ENCODE measurements at places on chromosomes 16 and 17.
A peak's percentile ranks its signal among the peaks of the same experiment; 100 is the strongest.

DNA sequence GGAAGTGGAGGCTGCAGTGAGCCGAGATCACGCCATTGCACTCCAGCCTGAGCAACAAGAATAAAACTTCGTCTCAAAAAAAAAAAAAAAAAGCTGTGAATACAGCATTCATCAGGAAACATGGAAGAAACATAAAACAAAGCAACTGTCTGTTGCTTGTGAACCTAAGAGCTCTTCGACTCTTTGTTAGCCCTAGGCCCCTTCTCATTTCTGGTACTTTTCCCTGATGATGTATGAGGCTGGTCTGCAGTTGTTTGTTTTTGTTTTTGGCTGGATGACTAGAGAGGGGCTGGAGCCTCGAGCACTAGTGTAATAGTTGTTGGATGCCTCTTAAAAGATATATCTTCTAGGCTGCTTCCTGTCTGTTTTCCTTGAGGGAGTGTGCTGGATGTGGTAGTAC is 113.5 kb downstream of the MAP2K6 start:
- DNase-seq = no peak

DNA sequence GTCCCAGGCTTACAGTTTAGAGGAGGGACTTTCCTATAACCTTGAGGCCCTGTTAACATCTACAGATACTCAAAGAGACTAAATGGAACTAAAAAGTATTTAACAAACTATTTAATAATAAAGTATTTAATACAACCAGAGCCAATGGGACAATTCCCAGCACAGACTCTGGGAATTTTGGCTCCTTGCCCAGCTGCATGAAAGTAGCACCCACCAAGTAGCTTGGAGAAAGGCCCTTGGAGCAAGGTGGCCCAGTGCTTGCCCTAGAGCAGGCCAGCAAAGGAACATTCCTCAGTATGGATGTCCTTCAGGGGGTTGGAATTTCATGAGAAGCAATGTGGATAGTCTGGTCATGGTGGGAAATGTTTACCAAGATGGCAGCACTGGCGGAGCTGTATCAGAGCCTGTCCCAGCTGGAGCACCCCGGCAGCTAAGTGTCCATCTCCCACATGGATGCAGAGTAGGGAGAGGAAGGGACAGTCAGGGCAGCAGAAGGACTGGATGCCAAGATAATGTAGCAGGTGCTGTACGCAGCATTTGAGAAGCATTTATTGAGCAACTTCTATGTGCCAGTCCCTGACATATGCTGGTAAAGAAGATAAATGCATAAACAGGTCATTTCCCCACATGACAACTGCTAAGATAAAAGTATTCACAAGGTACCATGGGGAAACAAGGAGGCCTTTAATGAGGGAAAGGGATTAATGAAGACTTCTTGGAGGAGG is 5.2 kb upstream of the SMARCD2 start:
- no peak for DNase-seq

GRCh38 chr17:80731323-80731722 is 186.7 kb downstream of the RPTOR start:
- DNase-seq = no peak

DNA sequence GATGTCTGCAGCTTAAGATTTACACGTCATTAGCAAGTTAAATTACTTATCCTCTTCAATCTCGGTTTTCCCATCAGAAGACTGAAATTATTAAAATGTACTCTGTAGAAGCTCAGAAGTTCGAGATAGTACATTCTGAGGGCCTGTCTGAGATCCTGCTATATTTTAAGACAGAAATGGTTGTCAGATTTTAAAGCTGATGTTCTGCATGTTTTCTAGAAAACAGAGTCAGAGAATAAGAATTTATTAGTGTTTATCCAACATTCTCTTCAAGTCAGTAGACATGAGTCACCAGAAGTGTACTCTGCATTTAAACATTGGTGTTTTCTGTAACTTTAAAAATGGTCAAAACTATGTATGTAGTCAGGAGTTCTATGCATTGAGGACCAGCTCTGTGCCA is 155.2 kb upstream of the MYOCD start:
- DNase-seq = no peak

GRCh38 chr16:80996688-80997138 is 10.0 kb downstream of the CMC2 start:
- no peak for DNase-seq

GRCh38 chr17:21602176-21602575 is 90.1 kb upstream of the KCNJ18 start:
- no peak for DNase-seq

DNA sequence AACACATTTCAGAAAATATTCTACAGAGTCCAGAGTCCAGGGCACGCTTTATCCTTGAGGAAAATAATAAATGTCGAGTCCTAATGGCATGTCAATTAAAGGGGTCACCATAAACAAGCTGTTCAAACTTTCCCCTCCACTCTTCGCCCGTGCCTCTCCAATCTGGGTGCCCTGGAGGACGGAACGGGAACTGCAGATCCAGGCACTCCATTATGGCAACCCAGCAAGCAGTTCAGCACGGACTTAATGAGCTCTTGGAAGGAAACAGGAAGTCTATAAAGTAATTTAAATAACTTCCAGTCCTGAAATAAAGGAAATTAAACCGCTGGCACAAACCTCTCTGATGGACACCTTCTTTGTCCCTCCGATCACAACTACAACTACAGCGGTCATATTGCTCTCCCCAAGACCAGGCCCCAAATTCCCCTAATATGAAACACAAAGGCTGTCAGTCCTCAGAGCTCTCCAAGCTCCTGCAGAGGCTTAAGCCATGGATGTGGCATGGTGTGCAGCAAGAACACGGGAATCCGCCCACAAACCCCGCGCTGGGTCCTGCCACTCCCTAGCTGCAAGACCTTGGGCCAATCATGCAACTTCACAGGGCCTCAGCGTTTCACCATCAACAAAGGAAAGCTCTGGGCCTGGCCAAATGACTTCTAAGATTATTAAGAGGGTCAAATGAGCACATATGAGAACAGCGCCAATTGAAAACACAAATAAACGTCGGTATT is 52.6 kb downstream of the ZFHX3 start:
- DNase-seq = no peak

DNA sequence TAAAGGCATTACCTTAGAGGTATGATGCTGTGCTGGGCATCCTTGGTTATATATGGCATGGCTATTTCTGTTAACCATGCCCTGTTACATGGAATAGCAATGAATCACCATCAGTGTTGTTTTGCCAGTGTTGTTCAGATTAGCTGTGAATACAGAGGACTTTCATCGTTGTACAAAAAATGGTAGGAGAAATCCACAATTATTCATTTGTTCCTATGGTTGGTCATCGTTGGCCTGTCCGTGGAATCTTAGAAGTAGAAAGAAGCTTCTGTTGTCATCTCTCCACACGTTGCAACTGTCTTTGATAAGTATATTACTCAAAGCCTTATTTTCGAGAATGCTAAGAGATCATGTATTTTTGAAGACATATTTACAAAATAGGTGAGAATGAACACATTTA is 114.3 kb upstream of the CACNG5 start:
- DNase-seq = no peak

- DNase-seq = no peak
Measured at GRCh38 chr17:385836-386140, 33.2 kb upstream of the RPH3AL start.

- DNase-seq = no peak
Measured at GRCh38 chr16:625117-625976, 5.4 kb upstream of the WFIKKN1 start.

DNA sequence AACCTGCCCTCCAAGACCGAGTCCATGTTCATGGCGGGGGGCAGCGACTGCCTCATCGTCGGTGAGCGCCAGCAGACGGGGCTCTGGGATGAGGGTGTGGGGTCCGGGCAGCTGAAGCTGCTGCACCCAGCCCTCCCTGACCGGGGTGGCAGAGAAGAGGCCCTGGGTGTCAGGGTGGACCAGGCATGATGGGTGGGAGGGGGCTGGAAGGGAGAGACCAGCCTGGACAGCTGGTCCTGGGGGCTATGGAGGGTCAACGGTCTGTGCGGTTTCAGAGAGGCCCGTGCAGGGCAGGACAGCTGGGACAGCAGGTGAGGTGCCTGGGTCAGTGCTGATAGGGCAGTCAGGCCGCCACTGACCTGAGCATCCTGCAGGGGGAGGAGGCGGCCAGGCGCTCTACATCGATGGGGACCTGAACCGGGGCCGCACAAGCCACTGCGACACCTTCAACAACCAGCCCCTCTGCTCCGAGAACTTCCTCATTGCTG is 13.3 kb upstream of the ATP6V0C start:
- no peak for DNase-seq

DNA sequence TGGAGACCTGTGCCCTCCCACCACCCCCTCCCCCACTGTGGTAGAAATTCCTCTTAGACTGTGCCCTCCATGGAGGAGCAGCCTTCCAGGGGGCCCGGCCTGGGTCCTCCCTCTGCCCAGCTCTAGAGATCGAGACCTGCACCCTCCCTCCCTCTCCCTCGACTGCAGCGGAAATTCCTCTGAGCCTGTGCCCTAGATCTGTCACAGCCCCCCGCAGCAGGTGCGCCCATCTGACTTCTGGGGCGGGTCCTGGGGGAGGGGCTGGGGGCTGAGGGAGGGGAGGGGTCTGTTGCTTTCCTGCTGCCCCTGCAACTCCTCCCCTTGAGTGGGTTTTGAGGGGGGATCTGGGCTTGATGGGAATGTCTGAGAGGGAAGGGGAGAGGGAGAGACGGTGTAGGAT is 177.8 kb upstream of the GSE1 start:
- no peak for DNase-seq

DNA sequence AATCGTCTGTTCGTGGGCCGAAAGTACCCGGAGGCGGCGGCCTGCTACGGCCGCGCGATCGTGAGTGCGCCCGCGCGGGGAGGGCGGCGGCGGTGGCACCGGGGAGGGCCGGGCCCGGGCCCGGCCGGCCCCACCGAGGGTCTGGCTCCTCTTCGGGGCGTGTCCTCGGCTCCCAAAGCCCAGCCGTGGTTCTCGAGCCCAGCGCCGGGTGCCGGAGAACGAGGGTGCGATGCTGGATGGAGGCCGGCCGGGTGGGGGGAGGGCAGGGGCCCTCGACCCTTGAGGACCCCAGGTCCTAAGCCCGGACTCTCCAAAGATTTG is 375 bp downstream of the STUB1 start:
- no peak for DNase-seq

GRCh38 chr17:27376637-27377547 is 79.4 kb upstream of the KSR1 start:
- no peak for DNase-seq

GRCh38 chr16:28069971-28070794 is 6.7 kb upstream of the GSG1L start:
- DNase-seq = no peak

GRCh38 chr16:87845213-87845612 is 24.1 kb downstream of the SLC7A5 start:
- DNase-seq = no peak

GRCh38 chr17:69428252-69428980 is 13.9 kb downstream of the MAP2K6 start:
- DNase-seq = no peak

DNA sequence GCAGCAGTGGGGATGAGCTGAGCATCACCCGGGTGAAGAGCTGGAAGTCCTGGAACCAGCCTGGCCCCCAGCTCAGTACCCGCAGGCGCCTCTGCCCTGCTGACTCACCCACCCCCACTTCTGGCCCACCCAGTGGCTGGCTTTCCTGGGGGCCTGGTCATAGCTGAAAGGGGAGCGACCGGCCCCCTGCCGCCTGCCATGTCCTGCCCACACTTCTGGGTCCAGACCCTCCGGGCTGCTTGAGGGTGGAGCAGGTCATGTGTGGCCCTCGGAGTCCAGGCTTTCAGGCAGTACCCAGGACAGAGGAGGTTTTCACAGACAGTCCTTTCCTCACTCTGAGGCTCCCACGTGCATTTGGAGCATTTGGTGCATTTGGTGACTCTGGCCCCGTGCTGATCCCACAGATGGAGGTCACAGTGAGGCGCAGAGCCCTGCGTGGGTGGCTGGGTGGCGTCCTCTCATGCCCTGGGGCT is 7.1 kb upstream of the PIEZO1 start:
- no peak for DNase-seq

GRCh38 chr16:87571868-87572244 is 30.5 kb upstream of the JPH3 start:
- DNase-seq = no peak

GRCh38 chr17:13372432-13372831 is 229.3 kb downstream of the HS3ST3A1 start:
- DNase-seq = no peak

DNA sequence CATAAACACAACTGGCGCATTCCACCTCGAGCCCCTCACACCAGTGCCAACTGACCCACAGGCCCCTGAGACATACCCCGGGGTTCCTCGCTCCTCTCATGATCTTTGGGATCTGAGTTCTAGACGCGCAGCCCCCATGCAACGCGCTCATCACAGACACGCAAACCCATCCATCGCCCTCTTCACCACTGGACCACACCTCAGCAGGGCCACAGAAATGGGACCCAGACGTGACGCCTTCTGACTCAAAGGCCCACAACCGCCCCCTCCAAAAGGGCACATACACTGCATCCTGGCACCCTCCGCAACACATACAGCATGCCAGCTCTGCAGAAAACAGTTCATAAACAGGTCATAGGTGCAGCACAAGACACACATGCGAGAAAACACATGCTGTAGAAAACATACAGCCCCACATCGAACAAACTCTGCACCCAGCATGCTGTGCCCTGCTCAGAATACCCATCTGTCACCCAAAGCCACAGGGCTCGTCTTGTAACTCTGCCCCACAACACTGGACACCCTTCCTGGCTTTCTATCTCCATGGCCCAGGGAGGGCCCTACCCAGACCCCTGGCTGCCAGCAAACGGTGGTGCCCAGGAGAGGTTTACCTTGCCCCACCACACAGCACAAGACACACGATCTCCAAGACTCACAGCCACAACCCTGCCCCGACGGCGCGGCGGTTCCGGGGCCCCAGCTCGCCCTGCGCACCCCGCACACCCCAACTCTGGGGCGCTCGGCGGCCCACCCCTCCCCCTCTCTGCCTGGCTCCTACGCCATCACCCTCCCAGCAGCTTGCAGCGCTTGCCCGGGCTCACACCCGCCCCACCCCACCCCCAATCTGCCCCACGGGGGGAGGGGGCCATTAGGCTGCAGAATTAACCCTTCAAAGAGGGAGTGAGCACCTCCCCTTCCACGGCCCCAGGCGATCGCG is 887 bp downstream of the ZBTB4 start:
- DNase-seq = peak; percentile 43

- no peak for DNase-seq
Measured at GRCh38 chr17:8921147-8921546, 44.4 kb downstream of the PIK3R5 start.

GRCh38 chr16:66093191-66093590 is 273.3 kb upstream of the CDH5 start:
- DNase-seq = no peak

- DNase-seq = peak; percentile 30
Measured at GRCh38 chr16:14071576-14072271, 605 bp downstream of the MRTFB start.

GRCh38 chr16:72099377-72099818 is 5.8 kb downstream of the DHX38 start:
- DNase-seq = peak; percentile 25
